ENCODE measurements at places on chromosomes 13 and 19. TPM values are rescaled to one million over a fixed set of nuclear protein-coding genes. Genes with fewer than 3 reads are reported as not detected.

The RRAS gene
- total RNA-seq = 11.0 TPM

The OR7A10 gene
- not detected for total RNA-seq

The LILRA2 gene
- 0.53 TPM for total RNA-seq

The SULT2A1 gene
- total RNA-seq = not detected

The ZNF726 gene
- 2.1 TPM for total RNA-seq

The SIGLEC12 gene
- total RNA-seq = 0.91 TPM

DNA sequence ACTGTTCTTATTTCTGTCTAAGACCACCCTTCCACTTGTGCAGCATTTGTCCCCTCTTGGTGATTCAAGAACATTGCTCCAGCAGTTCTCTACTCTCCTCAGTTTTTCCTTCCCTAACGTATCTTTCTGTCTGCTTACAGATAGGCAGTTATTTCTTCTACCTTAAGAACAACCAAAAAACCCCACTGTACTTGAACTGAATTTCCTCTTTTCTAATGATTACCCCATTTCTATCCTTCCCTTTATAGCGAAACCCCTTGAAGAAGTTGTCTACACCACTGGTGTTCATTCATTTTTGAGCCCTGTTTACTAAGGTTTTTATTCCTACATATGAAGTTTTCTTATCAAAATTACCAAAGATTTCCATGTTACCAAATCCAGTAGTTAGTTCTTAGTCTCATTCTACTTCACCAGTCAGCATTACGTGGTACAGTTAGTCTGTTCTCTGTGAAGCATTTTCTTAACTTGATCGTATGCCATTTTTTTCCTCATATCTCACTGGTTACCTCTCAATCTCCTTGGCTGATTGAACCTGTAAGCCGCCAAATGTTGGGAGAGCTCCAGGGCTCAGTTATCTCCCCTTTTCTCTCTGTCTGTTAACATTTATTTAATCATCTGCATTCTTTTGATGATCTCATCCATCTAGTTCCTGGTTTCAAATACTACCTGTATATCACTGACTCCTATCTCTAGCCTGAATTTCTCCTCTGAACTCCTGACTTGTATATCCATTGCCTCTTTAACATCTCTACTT, 9.0 kb downstream of the LSM14A start:
- DNase-seq = no peak
- no peaks in the 10 kb centered on the region for H3K27me3 ChIP-seq
- H3K4me1 ChIP-seq = peaks cover 4% of the 10 kb centered on the region
- H3K36me3 ChIP-seq = peaks cover 12% of the 10 kb centered on the region
- no peak overlapping the region for H3K4me3 ChIP-seq

GRCh38 chr13:113328851-113329250, 31.8 kb downstream of the LAMP1 start:
- no peaks in the 10 kb centered on the region for H3K27me3 ChIP-seq
- no peak overlapping the region for H3K27ac ChIP-seq
- H3K36me3 ChIP-seq = peaks cover 23% of the 10 kb centered on the region
- no peak overlapping the region for H3K4me3 ChIP-seq
- no peak for DNase-seq

DNA sequence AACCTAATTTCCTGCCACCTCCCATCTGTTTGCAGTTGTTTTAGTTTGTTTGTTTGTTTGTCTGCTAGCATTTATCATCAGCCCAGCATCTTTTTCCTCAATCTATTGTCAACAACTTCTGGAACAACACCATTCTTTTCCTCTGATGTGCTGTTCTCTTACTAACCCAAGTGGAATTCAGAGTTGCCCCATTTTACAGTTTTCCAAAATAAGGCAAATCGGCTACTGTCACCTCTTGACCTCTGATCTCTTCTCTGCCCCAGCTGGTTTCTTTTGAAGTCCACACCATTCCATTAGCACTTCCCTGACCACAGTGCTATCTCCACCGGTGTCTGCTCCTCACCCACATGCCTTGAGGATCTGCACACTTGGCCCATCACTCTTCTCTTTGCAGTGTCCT, 102.4 kb downstream of the EFNB2 start:
- H3K4me3 ChIP-seq = no peak overlapping the region
- no peaks in the 10 kb centered on the region for H3K4me1 ChIP-seq
- no peak overlapping the region for H3K27ac ChIP-seq
- H3K27me3 ChIP-seq = no peaks in the 10 kb centered on the region

GRCh38 chr13:109118521-109118920, 489.1 kb downstream of the MYO16 start:
- no peak overlapping the region for H3K4me3 ChIP-seq
- no peaks in the 10 kb centered on the region for H3K36me3 ChIP-seq
- DNase-seq = no peak
- H3K27ac ChIP-seq = no peak overlapping the region
- no peaks in the 10 kb centered on the region for H3K4me1 ChIP-seq

DNA sequence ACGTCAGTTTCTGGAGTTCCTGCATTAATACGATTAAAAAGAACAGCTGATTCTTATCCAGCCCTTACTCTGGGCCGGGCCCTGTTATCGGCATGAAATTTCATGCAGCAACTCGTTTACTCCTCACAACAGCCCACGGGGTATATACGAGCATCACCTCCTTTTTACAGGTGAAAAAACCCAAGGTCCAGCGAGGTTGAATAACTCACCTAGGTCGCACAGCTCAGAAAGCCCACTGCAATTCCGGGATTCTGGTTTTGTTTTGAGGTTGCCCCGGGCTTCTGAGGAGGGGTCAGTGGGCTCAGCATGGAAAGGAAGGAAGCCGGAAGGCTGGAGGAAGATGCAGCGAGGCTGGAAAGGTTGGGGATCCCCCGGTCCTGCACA, 577 bp upstream of the ACP7 start:
- H3K4me3 ChIP-seq = no peak overlapping the region
- DNase-seq = no peak

DNA sequence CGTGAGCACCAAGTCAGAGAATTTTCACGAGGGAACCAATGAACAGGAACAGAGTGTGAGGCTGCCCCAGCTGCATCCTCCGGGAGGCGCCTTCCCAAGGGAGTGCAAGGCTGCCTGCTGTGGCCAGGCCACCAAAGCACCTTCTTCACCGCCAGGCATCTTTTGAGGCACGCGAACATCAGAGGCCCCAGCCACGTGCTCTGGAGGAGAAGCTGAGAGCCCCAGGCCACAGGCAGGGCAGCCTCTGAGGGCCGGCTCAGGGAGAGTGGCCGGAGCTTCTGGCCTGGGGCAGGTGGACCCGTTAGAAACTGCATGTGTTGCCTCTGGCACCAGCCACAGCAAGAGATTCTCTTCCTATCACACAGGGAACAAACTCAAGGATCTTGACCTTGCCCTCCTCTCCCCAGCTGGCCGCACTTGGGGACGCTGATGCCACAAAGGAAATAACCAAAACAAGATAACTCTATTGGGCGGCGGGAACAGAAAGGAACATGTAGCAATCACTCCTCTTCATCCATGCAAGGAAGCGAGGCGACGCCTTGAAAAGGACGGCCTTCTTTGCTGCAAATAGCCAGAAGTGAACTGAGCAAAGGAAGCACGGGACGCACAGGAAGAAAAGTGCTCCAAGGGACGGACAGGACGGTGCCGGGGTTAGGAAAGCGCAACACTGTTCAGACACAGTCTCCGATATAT, 19.9 kb downstream of the GAS6 start:
- DNase-seq = no peak
- peak overlapping the region; percentile 13 for H3K27ac ChIP-seq
- H3K4me3 ChIP-seq = no peak overlapping the region
- H3K4me1 ChIP-seq = peaks cover 51% of the 10 kb centered on the region
- H3K36me3 ChIP-seq = no peaks in the 10 kb centered on the region

- no peak for DNase-seq
- peaks cover 27% of the 10 kb centered on the region for H3K4me1 ChIP-seq
- peak overlapping the region; percentile 84 for H3K27ac ChIP-seq
- H3K4me3 ChIP-seq = peak overlapping the region; percentile 70
Measured at GRCh38 chr19:49151267-49152118, 3.7 kb downstream of the HRC start.

- H3K27ac ChIP-seq = peak overlapping the region; percentile 100
- H3K4me1 ChIP-seq = peaks cover 80% of the 10 kb centered on the region
- H3K36me3 ChIP-seq = no peaks in the 10 kb centered on the region
- no peak for DNase-seq
- peak overlapping the region; percentile 87 for H3K4me3 ChIP-seq
Measured at GRCh38 chr19:1166872-1167573, 7.0 kb downstream of the SBNO2 start.
